Spinal cord (tissue), 10 donors: ENCODE measurements at places on chromosomes 12 and 14.

GRCh38 chr12:121800694-121801594, 2.9 kb upstream of the SETD1B start:
- DNase-seq = peak; percentile 89

- DNase-seq = no peak
Observed at GRCh38 chr12:31586728-31587127, 4.2 kb downstream of the DENND5B start.

GRCh38 chr14:61145903-61146481, 135.1 kb downstream of the TMEM30B start:
- DNase-seq = no peak

DNA sequence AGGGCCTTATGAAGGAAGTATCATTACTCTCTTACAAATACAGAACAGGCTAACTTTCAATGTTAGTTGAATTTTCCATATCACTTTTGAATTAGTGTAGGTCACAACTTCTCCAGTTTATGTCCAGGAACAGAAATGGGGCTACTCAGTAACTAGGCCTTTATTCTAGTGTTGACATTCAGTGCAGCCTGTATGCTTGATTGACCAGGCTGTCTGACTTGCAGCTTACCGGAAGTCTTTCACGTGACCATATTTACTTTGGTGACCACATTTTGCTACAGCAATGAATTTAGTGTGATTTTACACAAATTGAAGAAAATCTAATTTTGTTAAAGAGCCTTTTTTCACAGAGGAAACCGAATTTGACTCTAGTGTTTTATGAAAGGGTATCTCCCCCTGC, 12.4 kb downstream of the MTERF2 start:
- no peak for DNase-seq

GRCh38 chr14:91835920-91836843, 31.2 kb downstream of the TC2N start:
- DNase-seq = no peak

DNA sequence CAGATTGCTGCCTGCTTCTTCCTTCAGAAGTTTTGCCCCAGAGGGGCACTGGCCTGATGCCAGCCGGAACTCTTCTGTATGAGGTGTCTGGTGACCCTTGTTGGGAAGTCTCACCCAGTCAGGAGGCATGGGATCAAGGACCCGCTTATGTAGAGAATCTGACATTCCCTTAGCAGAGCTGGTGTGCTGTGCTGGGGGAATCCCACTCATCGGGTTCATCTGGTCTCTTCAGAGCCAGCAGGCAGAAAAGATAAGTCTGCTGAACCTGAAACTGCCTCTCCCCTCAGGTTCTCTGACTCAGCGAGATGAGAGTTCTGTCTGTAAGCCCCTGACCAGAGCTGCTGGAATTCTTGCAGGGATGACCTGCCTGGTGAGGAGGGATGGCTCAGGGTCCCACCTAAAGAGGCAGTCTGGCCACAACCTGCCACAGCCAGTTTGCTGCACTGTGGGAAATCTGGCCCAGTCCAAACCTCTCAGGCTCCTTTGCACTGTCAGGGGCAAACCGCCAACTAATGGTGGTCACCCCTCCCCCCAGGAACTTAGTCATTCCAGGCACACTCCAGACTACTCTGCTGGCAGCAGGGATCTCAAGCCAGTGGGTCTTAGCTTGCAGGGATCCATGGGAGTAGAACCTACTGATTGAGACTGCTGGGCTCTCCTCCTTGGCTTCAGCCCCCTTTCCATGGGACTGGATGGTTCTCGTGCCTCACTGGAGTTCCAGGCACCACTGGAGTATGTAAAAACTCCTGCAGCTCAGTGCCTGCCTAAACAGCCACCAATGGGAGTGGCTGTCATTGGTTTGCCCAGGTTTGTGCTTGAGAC, 4.1 kb downstream of the CLEC2D start:
- DNase-seq = no peak

- no peak for DNase-seq
Observed at GRCh38 chr14:92435154-92435553, 78.4 kb upstream of the RIN3 start.

GRCh38 chr14:92564344-92565039, 50.9 kb downstream of the RIN3 start:
- DNase-seq = peak; percentile 55

DNA sequence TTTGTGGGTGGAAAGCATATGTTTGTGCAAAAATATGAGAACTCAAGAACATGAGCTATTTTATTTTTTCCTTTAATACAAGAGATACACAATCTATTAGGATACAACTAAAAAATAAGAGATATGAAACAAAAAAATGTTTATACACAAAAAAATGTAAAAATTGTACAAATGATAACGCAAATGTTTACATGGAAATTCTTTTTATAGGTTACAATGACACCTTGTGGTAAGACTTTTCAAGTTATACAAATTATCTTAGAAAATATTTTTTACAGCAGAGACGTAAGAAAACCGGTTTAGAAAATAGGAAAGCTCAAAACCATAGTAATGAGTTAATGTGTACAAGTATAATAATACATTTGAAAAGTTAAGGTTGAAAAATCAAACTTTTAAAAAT, 25.5 kb downstream of the CEP83 start:
- no peak for DNase-seq

- DNase-seq = no peak
Observed at GRCh38 chr12:39619316-39619659, 315 bp downstream of the ABCD2 start.

DNA sequence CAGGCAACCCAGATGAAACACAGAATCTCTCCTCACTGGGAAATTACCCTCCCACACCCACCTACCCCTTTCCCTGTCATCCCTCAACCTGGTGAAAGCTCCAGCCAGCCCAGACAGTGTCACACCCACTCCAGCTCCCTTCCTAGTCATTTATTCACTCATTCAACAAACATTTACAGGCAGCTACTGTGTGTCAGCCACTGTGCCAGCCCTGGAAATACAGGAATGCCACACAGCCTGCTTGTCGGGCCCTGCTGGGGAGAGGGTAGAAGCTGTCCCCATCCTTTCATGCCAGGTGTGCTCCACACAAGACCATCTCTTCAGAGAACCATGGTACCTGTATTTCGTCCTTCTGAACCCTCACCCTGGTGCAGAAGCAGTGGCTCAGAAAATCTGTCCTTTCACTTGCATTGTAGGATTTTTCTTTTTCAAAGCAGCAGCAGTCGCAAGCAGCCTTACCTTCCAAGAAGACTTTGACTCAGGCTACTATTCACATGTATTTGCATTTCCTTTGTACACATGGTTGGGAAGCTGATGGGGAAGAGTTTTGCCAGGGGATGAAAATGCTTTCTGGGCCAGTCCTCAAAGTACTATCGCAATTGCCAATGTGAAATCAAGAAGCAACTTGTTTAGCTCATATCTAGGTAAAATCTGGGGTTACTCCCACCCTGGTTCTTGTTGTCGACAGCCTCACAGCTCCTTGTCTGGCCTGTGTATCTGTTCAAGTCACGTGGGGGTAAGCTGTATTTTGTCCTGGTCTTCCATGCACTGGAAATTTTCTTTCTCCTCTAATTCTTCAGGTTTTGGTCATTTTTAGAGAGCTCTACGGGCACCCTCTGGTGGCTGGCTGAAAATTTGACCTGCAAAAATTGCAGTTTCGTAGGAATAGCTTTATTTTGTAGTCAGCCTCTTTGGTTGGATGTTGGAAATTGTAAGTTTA, 147.4 kb upstream of the EGLN3 start:
- no peak for DNase-seq

DNA sequence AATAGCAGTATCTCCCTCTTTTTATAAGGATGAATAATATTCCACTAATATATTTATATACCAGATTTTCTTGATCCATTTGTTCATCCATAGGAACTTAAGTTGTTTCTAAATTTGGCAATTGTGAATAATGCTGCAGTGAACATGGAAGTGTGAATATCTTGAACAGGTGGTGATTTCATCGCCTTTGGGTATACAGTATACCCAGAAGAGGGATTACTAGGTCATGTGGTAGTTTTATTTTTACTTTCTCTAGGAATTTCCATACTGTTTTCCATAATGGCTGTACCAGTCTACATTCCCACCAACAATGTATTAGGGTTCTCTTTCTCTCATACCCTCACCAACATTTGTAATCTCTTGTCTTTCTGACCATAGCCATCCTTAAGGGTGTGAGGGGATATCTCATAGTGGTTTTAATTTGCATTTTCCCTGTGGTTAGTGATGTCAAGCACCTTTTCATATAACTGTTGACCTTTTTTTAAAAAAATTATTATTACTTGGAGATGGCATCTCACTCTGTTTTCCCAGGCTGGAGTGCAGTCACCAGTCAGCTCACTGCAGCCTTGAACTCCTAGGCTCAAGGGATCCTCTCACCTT, 20.5 kb downstream of the PPHLN1 start:
- no peak for DNase-seq

DNA sequence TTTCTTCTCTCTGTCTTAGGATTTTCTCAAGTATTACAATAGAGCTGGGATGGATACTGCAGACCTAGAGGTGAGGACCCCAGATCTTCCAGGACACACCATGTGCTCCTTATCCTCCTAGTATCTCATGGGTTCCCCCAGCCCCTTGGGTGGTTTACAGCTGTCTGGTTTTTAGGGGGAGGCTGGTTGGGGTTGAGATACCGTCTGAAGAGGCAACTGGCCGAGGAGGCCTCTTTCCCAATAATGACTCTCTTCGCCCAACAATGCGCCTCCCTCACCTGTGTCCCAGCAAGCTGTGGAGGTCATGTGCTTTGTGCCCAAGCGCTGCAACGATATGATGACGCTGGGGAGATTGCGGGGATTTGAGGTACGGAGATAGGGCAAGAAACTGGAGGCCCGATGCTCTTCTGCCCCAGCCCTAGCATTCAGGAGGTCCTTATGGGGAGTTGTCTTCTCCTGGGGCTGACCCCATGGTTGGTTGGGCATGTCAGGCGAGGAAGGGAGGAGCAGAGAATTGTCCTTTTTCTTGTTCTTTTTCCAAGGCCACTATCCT, 3.8 kb downstream of the ARHGEF25 start:
- no peak for DNase-seq

- no peak for DNase-seq
Observed at GRCh38 chr14:98198385-98198784, 1073.6 kb downstream of the BCL11B start.
